ENCODE measurements at places on chromosomes 7 and 10. TPM values are rescaled to one million over a fixed set of nuclear protein-coding genes. Genes with fewer than 3 reads are reported as not detected.

TLX1 gene
- not detected for total RNA-seq

TSPAN13 gene
- total RNA-seq: 19.4 TPM

MINPP1 gene
- 48.2 TPM for total RNA-seq

RBM48 gene
- 10.4 TPM for total RNA-seq

RASA4B gene
- total RNA-seq: 2.0 TPM

PNLIPRP2 gene
- total RNA-seq: not detected

NRCAM gene
- total RNA-seq: 2.3 TPM

CEP55 gene
- total RNA-seq: 8.7 TPM

RADIL gene
- 0.38 TPM for total RNA-seq

ST7 gene
- 25.5 TPM for total RNA-seq

TEX36 gene
- not detected for total RNA-seq

VGF gene
- total RNA-seq: under 0.01 TPM

ASIC3 gene
- total RNA-seq: under 0.01 TPM

SHH gene
- under 0.01 TPM for total RNA-seq

ZDHHC16 gene
- total RNA-seq: 80.9 TPM

TRIM56 gene
- total RNA-seq: 12.8 TPM

EPDR1 gene
- total RNA-seq: 119 TPM

LIPK gene
- not detected for total RNA-seq

LLCFC1 gene
- total RNA-seq: not detected

ODAD2 gene
- not detected for total RNA-seq

UPK3B gene
- not detected for total RNA-seq

OR2A42 gene
- total RNA-seq: not detected

HMX3 gene
- total RNA-seq: not detected

NPY4R gene
- total RNA-seq: 0.28 TPM

RNF148 gene
- total RNA-seq: 0.28 TPM

NEUROG3 gene
- total RNA-seq: not detected

SNX10 gene
- total RNA-seq: 0.28 TPM

PAPOLB gene
- total RNA-seq: 0.19 TPM

PON1 gene
- total RNA-seq: not detected

OR9A2 gene
- total RNA-seq: not detected

DKK1 gene
- 174 TPM for total RNA-seq

GBF1 gene
- total RNA-seq: 30.3 TPM

SNX13 gene
- total RNA-seq: 58.6 TPM

GRM3 gene
- not detected for total RNA-seq

CYP2C8 gene
- not detected for total RNA-seq

NPSR1 gene
- total RNA-seq: not detected

CHN2 gene
- 4.2 TPM for total RNA-seq

FGFBP3 gene
- 0.56 TPM for total RNA-seq

CXCL12 gene
- 75.3 TPM for total RNA-seq

METTL2B gene
- total RNA-seq: 33.8 TPM

GPER1 gene
- 3.1 TPM for total RNA-seq

LIPJ gene
- not detected for total RNA-seq

HIP1 gene
- total RNA-seq: 10.7 TPM

SLC26A3 gene
- not detected for total RNA-seq

ADAM22 gene
- total RNA-seq: 0.28 TPM

PRSS2 gene
- not detected for total RNA-seq

MRLN gene
- total RNA-seq: not detected

TBRG4 gene
- 87.4 TPM for total RNA-seq

NME8 gene
- not detected for total RNA-seq

GNGT1 gene
- total RNA-seq: not detected

SFTPA1 gene
- total RNA-seq: not detected

CYP26C1 gene
- total RNA-seq: under 0.01 TPM

TRIM50 gene
- not detected for total RNA-seq

INTS15 gene
- 9.0 TPM for total RNA-seq

C10orf90 gene
- total RNA-seq: 0.38 TPM

POLR3A gene
- total RNA-seq: 14.9 TPM

LDB1 gene
- total RNA-seq: 35.0 TPM
